NCI-H1417 (cell line): ENCODE measurements at places on chromosomes 1 and 21.

DNA sequence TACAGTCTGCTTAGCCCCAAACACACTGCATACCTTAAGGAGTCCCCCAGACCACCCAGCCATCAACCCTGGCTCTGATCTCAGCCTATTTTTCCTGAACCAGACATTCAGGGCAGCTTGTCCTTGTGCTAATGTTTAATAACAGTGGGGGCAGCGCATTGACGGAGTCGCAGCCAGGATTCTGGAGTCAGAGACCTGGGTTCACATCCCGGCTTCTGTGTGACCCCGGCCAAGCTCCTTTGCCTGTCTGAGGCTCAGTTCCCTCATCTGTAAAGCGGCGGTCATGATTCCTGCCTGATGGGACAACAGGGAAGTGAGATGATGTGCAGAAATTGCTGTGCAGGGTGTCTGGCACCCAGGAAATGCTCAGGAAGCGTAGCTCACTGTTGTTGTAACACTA is 63.1 kb downstream of the MATN1 start:
- DNase-seq, result no peak

GRCh38 chr1:166884040-166884642 is 8.1 kb upstream of the TADA1 start:
- DNase-seq, result peak; percentile 78

DNA sequence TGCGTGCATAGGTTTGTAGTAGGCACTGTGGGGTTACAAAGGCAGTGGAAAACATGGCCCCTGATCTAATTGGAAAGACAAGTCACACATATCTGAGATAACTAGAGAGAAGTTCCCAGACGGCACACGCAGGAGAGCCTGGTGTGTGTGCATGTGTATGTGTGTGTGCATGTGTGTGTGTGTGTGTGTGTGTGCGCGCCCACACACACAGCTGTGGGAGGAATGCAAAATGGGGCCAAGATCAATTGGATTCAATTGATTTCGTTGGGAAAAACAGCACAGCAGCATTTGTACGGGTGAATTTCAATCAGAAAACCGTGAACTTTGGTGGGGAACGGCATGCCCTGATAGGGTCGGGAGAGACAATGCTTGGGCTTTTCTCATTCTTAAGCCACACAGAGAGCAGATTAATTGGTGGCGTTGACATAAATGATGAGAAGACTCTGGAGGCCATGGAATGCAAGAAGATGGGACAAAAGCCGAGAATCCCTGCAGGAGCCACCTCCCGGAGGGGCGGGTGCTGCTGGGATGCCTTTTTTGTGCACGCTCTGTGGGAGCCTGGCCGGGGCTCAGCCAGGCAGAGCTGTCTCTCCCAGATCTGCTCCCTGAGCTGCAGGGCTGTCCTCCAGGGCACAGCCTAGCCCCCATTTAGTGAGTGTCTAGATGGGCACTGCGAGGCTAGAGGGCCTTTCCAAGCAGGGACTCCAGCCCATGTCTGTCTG is 322.0 kb downstream of the CAMTA1 start:
- no peak for DNase-seq

GRCh38 chr1:86183810-86184209 is 27.2 kb upstream of the COL24A1 start:
- no peak for DNase-seq

DNA sequence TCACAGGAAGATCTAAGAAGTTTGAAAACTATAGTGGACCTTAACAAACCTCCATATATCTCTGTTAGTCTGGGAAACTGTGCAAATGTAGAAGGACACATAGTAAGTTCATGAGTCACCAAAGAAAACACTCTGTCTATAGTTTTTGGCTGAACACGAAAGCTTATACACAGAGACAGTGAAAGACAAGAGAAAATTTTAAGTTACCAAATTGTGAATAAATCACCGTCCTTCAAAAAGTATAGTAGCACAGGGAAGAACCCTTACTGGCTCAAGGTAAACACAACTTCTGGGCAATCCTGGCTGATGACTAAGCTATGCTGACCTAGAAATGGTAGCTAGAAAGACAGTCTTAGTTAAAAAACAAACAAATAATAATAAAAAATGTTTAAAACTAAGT is 1057.9 kb downstream of the AMY1C start:
- no peak for DNase-seq

GRCh38 chr1:53754484-53755312 is 15.7 kb upstream of the GLIS1 start:
- peak; percentile 62 for DNase-seq

DNA sequence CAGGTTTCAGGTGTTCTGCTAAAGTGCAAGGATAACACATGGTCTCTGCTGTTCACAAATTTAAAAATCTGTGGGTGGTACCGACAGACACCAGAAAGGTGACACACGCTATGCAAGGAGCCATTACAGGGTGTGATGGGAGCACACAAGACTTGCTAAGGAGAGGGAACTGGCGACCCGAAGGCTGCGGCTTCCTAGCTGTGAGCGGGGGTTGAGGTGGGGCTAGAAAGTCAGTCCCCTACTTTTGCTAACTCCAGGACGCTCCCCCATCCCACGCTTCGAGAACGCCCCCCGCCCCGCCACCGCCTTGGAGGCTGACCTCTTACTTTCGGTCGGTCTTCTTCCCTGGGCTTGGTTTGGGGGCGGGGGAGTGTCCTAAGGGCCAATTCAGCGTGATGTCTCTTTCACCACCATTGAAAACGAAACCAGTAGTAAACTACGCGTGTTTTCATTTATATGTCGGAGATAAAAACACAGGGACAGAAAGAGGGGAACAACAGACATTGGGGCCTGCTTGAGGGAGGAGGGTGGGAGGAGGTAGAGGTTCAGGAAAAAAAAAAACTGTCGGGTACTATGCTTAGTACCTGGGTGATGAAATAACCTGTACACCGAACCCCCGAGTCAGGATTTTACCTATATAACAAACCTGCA is 1.1 kb downstream of the CKS1B start:
- peak; percentile 60 for DNase-seq

- no peak for DNase-seq
Measured at GRCh38 chr1:7256526-7256925, 471.3 kb downstream of the CAMTA1 start.

- DNase-seq, result no peak
Measured at GRCh38 chr1:11147197-11147770, 41.9 kb upstream of the ANGPTL7 start.

DNA sequence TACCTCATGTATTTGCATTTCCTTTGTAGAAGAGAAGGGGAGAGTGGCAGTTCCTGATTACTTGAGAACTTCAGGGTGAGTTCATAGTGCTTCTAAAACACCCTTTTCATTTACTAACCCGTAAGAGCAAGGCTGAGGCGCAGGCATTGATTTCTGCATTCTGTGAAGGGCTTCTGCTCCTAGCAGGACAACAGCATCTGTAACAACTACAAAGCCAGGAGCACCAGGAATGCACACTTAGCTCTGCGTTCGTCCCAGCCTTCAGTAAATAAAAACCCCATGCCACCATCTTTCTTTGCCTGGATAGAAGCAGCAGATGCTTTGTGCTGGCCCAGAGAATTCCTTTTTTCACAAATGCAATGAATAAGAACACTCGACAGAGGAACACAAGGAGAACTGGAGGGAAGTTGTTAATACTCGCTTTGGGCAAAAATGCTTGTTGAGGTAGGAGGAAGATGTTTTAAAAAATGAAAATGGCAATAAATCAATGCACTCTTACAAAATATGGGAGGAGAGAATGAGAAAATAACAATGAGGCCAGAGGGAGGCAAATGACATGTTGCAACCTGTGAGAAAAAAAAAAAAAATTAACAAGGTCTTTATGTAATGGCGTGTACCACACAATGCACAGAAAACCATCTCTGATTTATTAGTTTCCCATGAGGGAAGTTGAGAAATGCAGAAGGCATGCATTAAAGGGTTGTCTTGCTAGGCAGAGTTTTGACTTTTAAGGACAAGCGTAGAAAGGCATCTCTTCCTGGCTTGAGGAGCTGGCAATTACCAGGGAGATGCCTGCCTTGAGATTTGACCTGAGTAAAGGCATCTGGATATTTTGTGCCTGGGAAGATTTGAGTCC is 418.8 kb downstream of the DISC1 start:
- DNase-seq, result peak; percentile 38

- no peak for DNase-seq
Measured at GRCh38 chr1:230696722-230697437, 17.0 kb downstream of the AGT start.

GRCh38 chr1:109111386-109112055 is 2.4 kb upstream of the ELAPOR1 start:
- DNase-seq, result no peak

- no peak for DNase-seq
Measured at GRCh38 chr1:167465018-167465417, 53.3 kb downstream of the CD247 start.

GRCh38 chr1:241944300-241944699 is 13.3 kb upstream of the BECN2 start:
- DNase-seq, result no peak

DNA sequence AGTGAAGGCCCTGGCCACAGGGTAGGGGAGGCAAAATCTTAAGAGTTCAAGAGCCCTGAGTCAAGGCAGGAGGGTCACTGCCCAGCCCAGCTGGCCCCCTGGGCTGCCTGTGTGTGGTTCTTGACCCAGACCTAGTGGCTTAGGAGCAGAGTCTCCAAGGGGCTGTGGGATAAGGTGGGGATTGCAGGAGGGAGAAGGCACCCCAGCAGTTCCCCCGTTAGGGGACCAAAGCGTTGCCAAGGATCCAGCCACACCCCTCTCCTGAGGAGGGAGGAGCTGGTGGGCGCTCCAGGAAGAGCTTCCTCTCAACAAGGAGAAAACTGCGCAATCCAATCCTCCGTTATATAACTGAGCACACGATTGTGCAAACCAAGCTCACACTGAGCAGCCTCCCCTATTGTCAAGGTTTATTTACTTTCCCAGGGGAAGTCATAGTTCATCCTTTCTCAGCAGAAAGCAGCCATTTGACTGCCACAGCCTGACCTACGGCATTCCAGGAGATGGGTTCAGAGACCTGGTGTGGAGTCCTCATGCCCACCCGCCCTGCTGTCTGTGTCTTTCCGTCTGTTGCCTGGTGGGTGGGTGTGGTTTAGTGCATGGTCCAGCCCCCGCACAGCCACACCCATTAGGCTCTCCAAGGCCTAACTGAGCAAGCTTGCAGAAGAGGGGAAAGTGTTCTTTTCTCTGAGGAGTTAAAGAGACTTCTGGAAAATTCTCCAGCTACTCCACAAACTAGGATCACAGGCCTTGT is 3.5 kb downstream of the EPHX1 start:
- peak; percentile 79 for DNase-seq

GRCh38 chr1:74053407-74053806 is 144.6 kb downstream of the LRRIQ3 start:
- no peak for DNase-seq

- peak; percentile 63 for DNase-seq
Measured at GRCh38 chr1:46284597-46285564, 18.5 kb downstream of the LRRC41 start.

DNA sequence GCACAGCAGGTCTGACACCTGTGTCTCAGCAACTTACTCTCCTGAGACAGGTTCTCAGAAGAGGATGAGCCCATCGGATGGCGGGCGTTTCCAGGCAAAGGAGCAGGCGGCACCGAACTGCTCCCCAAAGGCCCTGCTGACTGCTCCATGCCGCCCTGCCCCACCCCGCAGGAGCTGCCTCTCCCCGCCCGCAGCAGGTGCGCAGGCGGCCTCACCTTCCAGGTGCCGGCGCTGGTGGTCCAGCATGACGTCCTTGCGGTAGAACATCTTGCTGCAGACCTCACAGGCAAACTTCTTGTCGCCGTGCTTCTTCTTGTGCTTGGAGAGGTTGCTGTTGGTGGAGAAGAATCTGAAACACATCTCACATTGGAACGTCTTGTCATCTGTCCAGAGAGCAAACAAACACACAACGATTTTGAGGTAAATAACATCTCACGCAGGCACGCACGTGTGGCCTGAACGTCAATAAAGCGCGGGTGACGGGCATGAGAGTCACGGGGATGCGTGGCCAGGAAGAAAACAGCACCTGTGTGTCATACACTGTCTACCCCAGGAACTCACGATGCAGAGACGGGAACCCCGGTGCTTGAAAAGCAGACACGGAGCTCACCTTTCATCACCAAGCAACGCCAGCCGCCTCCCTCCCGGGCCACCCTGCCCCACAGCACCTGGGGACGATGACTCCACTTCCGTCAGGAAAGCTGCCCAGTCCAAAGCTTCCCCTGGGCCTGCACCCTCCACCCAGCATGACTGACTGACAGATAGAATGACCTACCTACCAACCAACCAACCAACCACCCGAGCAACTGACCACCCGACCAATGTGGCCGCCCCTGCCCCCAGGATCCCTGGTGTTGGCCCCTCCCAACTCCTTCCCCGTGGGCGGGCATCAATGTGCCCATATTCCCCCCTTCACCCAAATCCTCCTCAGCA is 50.9 kb downstream of the PRDM15 start:
- DNase-seq, result no peak

DNA sequence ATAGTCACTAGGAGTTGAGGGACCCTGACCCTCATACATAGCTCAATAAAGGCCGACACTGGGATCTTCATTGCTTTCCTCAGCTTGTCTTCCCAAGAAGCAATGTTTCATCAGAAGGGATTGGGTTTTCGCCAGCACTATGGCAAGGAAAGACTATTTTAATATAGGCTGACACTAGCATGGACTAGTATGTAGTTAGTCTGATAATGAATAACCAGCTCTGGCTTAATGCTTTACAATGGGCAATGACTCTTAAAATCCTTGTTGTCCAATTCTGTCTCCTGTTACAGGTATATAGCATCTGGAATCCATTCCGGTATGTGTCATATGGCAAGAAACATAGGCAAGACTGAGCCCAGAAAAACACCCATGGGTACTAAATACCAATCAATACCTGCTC is 15.3 kb upstream of the SYT2 start:
- DNase-seq, result no peak

- no peak for DNase-seq
Measured at GRCh38 chr1:41255978-41256377, 13.9 kb upstream of the SCMH1 start.

GRCh38 chr1:245962453-245962852 is 544.6 kb downstream of the SMYD3 start:
- no peak for DNase-seq

DNA sequence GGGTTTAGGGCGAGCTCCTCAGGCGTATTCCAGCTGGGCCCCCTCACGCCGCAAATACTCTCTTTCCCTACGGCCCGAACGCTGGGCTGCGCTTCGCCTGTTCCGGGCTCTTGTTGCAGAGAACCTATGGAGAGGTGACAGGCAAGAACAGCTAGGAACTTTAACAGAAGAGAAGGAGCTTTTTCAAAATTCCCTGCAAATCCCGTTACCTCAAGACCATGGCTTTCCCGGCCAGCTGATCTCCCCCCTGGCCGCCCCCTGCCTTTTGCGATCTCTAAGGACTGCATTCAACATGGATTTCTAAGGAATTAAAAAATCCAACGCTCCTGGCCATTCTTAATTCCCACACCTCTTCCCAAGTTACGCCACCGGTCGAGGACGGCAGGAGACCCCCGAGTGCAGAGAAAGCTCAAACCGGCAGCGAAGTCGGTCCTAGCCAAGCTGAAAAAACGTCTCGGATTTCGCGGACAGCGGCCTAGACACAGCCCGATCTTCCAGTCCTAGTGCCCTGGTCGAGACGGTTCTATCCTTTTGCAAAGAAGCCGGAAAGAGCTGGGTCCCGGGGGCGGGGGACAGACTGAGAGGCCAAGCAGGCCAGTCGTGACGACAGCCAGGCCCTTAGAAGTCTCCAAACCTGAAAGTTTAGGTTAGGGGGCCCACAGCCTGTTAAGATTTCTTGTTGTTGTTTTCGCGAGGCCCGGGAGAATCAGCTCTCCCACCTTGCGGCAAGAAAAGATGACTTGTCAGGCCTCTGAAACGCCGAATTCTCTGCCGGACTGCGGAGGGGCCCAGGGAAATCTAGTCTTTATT is 1.1 kb upstream of the TBX15 start:
- no peak for DNase-seq

- peak; percentile 89 for DNase-seq
Measured at GRCh38 chr21:42781150-42781970, 98.0 kb downstream of the WDR4 start.

- no peak for DNase-seq
Measured at GRCh38 chr21:33964706-33965325, 49.2 kb upstream of the ATP5PO start.
